ENCODE measurements at places on chromosomes 3 and 15. TPM values are rescaled to one million over a fixed set of nuclear protein-coding genes. Genes with fewer than 3 reads are reported as not detected.
A peak's percentile ranks its signal among the peaks of the same experiment; 100 is the strongest.

DNA sequence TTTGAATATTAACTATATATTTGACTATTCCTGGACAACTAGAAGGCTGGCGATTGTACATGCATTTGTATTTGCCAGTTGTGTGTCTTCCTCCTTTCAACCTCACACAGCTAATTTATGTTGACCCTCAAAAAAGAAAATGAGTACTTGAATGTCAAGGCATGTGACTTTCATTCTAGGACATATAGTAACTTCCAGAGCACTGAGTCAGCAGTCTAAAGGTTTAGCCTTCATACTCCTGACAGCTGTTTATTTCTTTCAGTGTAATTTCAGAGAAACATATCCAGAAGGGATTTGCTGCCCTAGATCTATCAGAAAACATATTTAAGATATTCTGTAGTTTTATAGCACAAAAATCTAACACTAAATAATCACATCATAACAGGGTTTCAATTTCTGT is 74.6 kb upstream of the GOLGA8J start:
- H3K4me1 ChIP-seq, result no peaks in the 10 kb centered on the region
- no peak for DNase-seq
- no peaks in the 10 kb centered on the region for H3K27me3 ChIP-seq
- H3K36me3 ChIP-seq, result no peaks in the 10 kb centered on the region
- H3K27ac ChIP-seq, result no peak overlapping the region

DNA sequence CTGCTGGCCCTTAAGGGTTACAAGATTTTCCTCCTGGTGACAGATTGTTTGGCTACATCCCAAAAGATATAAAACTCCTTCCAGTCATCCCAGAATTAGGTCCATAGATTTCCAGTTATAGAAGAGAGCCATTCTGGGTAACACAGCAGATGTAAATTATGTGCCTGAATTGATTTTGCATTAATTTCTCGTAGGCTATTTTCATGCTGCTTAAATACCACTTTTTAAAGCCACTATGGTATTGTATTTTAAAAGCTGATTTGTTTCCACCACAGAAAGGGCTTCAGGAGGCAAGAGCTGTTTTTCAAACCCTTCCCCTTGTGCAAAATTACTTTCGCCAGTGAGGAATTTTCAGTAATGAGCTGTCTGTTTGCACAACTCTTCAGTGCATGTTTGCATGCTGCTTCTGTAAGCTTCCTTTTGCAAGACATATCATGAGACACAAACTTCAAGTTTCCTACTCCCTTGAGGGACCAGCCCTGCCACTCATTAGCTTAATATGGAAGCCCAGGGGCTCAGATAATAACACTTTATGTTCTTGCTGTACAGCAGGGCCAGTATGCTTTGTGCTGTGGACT is 105.4 kb upstream of the TNIK start:
- no peak overlapping the region for H3K4me3 ChIP-seq
- H3K27me3 ChIP-seq, result peaks cover 2% of the 10 kb centered on the region
- DNase-seq, result no peak
- no peak overlapping the region for H3K27ac ChIP-seq
- H3K4me1 ChIP-seq, result peaks cover 13% of the 10 kb centered on the region

ALDH1L1 gene
- not detected for total RNA-seq

DNA sequence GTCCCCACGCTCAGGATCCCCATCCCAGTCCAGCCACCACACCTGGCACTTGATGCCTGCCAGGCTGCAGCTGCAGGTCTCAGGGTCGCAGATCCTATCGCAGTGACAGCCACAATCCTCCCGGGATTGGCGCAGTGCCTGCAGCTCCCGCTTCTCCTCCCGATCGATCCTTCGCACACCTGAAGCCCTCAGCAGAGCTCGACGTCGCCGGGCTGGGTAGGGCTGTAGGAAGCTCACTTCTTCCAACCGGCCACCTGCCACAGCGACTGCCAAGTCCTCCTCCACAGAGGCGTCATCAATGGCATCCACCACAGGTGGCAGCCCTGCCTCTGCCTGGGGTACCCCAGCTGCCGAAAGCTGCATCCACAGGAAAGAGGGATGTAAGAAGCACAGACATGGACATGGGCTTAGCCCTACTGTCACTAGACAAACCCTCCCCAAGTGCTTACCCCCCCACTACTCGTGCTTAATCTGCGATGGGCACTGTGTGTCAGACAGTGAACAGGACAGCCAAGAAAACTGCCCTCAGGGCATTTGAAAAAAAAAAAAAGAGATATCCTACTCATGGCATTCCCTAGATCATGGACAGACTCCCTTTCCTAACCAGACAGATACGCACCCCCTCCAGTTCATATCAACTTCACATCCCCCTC is 9.2 kb downstream of the CSRNP1 start:
- H3K27ac ChIP-seq, result peak overlapping the region; percentile 30
- peaks cover 90% of the 10 kb centered on the region for H3K36me3 ChIP-seq
- no peak overlapping the region for H3K4me3 ChIP-seq

GRCh38 chr3:56742887-56743286 is 58.9 kb downstream of the ARHGEF3 start:
- no peaks in the 10 kb centered on the region for H3K27me3 ChIP-seq
- H3K36me3 ChIP-seq, result peaks cover 71% of the 10 kb centered on the region
- no peak overlapping the region for H3K27ac ChIP-seq
- no peak for DNase-seq
- no peak overlapping the region for H3K4me3 ChIP-seq

DNA sequence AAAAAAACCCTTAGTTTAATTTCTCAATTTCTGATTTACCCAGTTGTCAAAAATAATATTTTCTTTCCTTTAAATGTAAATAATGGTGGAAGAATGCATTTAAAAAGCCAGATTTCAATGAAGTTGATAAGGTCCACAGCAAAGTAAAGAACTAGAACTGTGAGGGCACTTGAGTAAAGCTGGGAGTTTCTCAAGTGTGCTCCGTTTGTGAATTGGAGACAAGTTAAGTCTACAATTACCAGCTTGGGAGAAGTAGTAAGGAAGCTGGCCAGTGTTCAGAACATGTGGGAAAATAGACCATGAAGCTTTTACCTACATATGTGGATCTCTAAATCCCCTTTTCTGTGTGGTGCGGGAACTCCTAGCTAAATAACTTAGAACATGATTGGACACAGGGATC is 239.4 kb downstream of the OXSM start:
- H3K27ac ChIP-seq, result no peak overlapping the region
- H3K36me3 ChIP-seq, result no peaks in the 10 kb centered on the region
- H3K27me3 ChIP-seq, result no peaks in the 10 kb centered on the region

CCR1 gene
- 0.67 TPM for total RNA-seq

DNA sequence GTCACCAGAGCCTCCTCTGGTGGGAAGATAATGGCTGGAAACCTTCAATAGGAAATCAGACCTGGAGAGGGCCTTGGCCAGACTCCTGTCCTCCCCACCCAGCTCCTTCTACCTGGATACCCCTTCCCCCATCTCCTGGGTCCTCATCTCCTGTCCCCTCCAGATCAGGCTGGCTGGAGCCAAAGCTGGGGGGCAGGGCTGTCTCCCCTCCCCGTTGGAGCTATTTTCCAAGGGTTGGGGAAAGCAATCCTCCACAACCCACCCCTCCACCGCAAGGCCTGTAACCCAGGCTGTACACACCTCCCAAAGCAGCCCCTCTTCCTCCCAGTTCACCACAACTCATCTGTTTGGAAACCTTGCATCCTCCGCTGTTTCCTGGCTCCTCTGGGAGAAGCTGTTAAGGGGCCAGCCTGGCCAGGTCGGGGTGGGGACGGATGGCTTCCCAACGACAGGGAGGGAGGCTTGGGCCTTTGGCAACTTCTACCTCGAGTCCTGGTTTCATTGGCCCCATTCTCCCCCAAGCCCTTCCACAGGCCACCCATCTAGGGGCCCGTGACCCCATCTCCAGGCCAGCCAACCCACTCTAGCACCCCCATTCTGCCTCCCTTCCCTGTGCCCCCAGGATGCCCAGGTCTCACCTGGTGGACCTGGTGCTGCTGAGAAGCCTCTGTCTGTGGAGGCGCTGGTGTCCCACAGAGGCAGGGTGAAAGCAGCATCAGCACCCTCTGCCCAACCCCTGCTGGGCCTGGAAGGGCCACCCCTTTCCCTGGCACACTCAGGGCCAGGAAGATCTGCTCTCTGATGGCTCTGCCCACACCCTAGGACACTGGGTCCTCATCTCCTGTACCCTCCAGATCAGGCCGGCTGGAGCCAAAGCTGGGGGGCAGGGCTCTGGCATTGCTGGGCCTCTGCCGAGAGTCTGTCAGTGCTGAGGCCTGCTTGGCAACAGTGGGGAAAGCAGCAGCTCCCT is 22.1 kb upstream of the GOLGA6C start:
- no peak overlapping the region for H3K4me3 ChIP-seq
- DNase-seq, result no peak
- no peak overlapping the region for H3K27ac ChIP-seq
- H3K36me3 ChIP-seq, result no peaks in the 10 kb centered on the region
- H3K27me3 ChIP-seq, result peaks cover 12% of the 10 kb centered on the region

DNA sequence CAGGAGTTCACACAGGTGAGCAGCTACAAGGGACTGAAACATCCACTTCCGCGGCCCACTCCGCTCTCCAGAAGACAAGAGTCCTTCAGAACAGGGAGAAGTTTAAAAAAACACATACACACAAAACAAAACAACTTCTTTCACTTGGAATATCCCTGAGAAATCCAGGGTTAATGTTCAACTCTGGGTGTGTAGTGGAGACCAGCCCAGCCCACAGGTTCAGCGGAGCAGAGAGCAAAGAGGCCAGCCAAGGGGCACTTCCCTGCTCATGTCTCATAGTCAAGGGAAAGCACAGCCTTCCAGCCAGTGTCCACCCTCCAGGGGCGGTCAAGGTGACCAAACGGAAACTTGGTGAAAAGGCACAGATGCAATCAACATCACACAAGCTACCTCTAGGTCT is 41.6 kb downstream of the WNT5A start:
- H3K27me3 ChIP-seq, result no peaks in the 10 kb centered on the region
- no peak for DNase-seq
- H3K27ac ChIP-seq, result no peak overlapping the region

DNA sequence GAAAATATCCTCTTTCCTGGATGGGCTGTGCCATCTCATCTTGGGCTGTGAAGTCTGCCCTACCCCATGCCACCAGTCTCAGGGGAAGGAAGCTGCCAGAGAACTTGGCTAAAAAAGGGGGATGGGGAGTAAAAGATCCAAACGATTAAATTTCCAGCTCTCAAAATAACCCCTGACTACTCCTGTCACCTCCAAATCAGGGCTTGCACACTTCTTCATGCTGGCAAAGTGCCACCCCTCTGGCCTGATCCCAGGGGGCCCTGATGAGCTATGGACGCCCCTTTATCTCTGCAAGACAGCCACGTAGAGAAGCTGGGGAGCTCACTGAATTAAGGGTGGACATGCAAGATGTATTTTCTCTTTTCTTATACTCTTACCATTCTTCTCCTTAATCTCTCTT is 1.2 kb upstream of the MLF1 start:
- peaks cover 44% of the 10 kb centered on the region for H3K27me3 ChIP-seq
- no peak overlapping the region for H3K4me3 ChIP-seq
- DNase-seq, result no peak
- H3K36me3 ChIP-seq, result peaks cover 2% of the 10 kb centered on the region
- no peak overlapping the region for H3K27ac ChIP-seq

DNA sequence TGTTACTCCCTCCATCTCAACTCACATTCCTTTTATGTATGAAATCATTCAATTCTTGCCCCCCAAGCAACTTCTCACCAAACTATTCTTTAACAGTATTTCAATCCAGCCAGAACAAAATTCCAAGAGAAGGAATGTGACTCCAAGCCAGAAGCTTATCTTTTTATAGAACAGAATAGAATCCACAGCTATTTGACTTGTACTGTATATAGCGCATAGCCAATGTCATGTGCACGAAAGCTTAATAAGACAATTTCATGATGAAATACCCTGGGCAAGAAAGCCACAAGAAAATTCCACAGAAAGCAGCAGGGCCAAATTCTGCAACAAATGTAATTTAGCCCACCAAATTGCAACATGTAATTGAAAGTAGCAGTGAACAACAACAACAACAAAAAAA is 127.6 kb upstream of the UBE2E2 start:
- DNase-seq, result no peak
- peaks cover 5% of the 10 kb centered on the region for H3K4me1 ChIP-seq
- H3K36me3 ChIP-seq, result no peaks in the 10 kb centered on the region
- no peak overlapping the region for H3K27ac ChIP-seq
- H3K4me3 ChIP-seq, result no peak overlapping the region
- H3K27me3 ChIP-seq, result no peaks in the 10 kb centered on the region

MYH15 gene
- total RNA-seq, result 0.09 TPM

- H3K4me1 ChIP-seq, result peaks cover 31% of the 10 kb centered on the region
- DNase-seq, result no peak
Measured at GRCh38 chr15:90810354-90810753, 58.0 kb upstream of the FURIN start.

- H3K27me3 ChIP-seq, result no peaks in the 10 kb centered on the region
- H3K4me1 ChIP-seq, result no peaks in the 10 kb centered on the region
- no peak overlapping the region for H3K4me3 ChIP-seq
- H3K27ac ChIP-seq, result no peak overlapping the region
- no peak for DNase-seq
Measured at GRCh38 chr3:116342499-116342898, 102.8 kb downstream of the LSAMP start.

DNA sequence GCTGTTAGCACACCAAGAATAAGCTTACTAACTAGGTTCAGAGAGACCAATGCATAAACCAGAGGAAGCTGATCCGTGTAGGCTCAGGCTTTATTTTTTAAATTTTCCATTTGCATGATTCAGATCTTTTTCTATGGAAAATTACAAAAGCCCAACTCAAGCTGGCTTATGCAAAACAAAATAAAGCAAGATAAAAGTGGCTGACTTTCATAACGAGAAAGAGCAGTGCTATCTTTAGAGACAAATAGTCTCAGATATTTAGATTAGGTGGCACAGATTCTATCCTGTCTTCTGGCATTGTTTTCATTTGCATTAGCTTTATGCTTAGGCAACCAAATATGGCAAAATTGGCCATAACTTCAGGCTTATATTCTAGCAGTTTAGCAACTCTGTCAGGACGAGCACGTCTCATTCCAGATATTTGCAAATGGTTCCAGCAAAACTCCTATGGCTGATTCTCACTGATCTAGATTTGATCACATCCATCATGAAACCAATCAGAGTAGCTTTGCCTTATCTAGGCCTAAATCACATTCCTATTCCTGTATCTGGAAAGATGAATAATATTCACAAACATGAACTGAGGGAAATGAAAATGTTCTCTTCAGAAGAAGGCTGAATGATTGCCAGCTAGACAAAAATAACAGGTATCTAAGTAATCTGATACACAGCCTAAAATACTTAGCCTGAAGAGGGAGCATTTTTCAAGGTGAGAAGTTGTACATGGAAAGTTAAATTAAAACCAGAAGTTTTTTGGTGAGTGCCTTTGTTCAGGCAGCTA is 216.4 kb upstream of the DPPA4 start:
- H3K4me3 ChIP-seq, result no peak overlapping the region
- H3K36me3 ChIP-seq, result no peaks in the 10 kb centered on the region
- peaks cover 2% of the 10 kb centered on the region for H3K27me3 ChIP-seq
- H3K4me1 ChIP-seq, result peaks cover 2% of the 10 kb centered on the region
- DNase-seq, result no peak
